Activated gamma-delta T cell treated with anti-CD3 and anti-CD28 coated beads, Interleukin-2, amount 50 U/mL, for 16 hours (primary cell): ENCODE measurements at places on chromosomes 5 and 9.

DNA sequence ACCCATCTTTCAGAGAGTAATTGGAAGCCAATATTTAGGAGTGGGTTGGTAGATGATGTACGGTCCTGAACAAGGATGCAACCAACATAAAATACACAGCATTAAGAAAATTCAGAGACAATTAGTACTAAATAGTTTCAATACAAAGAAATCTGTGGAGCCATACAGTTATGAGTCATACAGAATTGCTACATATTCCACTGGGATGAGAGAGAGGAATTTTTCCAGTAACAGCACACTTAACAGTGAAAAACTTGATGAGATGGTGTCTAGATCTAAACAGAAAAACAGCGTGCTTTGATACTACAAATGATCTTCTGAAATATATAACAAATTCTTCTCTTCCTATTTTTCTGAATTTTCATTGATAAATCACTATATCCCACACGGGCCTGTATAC is 1999.3 kb upstream of the CDH9 start:
- DNase-seq, result no peak

GRCh38 chr5:100757618-100758017 is 145.5 kb downstream of the ST8SIA4 start:
- DNase-seq, result no peak

DNA sequence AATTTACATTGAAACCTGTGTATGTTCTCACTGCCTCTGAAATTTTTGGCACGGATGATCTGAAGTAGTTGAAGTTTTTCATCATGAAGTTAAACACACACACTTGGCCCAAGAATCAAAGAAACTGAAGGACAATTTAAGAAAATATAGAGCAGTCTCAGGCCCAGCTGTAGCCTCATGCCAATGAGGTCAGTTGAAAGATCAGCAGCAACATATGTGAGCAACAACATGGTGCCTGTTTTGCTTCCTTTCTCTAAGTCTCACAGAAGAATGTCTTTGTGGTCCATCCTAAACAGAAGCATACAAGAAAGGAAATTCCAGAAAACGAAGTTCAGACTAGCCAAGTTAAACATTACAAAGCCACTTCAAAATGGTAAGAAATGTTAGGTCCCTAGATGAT is 1737.2 kb downstream of the MAT2B start:
- no peak for DNase-seq

GRCh38 chr5:130126746-130127145 is 222.5 kb downstream of the CHSY3 start:
- DNase-seq, result no peak

- no peak for DNase-seq
These were observed 67.2 kb upstream of the FCHO2 start for GRCh38 chr5:72888595-72888994.

GRCh38 chr5:74382123-74382855 is 258.2 kb downstream of the ENC1 start:
- no peak for DNase-seq
